Pericardium fibroblast (primary cell): ENCODE measurements at places on chromosomes 2 and 18. TPM values are rescaled to one million over a fixed set of nuclear protein-coding genes. Genes with fewer than 3 reads are reported as not detected.

The CELF4 gene
- 2.5 TPM in 1 of 2 replicates, not detected in the other for total RNA-seq

The THSD7B gene
- 0.17 TPM in 1 of 2 replicates, not detected in the other for total RNA-seq

The TMEM178A gene
- 1.2 and 2.2 TPM in 2 replicates for total RNA-seq

The CYRIA gene
- total RNA-seq, result 0.23 and 0.51 TPM in 2 replicates

The RAPGEF4 gene
- total RNA-seq, result 1.3 and 1.5 TPM in 2 replicates

The XDH gene
- total RNA-seq, result not detected in 2 replicates

The C2orf15 gene
- total RNA-seq, result not detected in 2 replicates
